GM20000 (cell line): ENCODE measurements at places on chromosomes 16 and 17.

GRCh38 chr17:41967141-41967920, 736 bp downstream of the CNP start:
- no peak for DNase-seq

GRCh38 chr17:37239690-37240334, 136.0 kb upstream of the C17orf78 start:
- peak; percentile 32 for DNase-seq

GRCh38 chr17:75271233-75271954, 363 bp upstream of the MIF4GD start:
- DNase-seq = peak; percentile 99

DNA sequence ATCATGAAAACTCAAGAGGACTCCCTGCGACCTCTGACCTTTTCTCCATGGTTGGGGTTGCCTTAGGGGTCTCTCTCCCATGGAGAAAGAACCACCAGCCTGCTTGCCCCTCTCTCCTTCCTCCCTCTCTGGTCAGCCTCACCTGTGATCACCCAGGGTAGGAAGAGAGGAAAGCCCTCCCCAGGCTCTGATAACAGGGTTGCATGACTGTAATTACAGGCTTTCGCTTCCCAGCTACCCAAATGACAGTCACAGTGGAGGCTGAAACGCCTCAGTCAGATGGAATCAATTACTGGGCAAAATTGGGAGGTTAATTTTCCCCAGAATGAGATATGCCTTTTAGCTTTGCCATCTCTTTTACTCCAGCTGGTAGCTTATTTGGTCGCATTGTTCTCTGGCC, 265.8 kb upstream of the SOX9 start:
- DNase-seq = no peak

GRCh38 chr16:5895976-5896375, 798.4 kb upstream of the EEF2KMT start:
- DNase-seq = no peak

DNA sequence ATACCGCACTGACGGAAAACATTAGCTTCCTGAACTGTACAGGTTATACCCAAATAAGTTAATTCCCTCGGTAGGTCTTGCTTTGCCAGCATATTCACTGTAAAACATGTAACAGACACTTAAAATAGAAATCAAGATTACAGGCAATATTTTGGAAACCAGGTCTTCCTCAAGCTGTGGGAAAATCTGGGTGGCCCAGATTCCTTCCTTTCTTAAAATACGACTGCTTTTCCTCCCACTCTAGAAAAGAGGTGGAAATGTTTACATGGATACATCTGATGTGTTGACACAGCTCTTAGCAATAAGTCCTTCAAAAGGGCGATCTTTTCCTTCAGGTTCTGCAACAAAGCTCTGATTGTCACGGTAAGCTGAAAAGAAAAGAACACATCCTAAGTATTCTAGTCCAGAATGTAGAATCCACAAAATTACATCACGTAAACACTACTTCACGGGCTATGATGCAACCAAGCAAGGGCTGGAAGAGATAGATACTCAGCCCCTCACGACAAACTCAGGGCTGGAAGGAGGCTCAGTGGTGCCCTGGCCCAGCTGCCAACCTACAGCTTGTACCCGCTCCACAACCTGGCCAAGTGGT, 18.4 kb downstream of the STX8 start:
- DNase-seq = no peak

DNA sequence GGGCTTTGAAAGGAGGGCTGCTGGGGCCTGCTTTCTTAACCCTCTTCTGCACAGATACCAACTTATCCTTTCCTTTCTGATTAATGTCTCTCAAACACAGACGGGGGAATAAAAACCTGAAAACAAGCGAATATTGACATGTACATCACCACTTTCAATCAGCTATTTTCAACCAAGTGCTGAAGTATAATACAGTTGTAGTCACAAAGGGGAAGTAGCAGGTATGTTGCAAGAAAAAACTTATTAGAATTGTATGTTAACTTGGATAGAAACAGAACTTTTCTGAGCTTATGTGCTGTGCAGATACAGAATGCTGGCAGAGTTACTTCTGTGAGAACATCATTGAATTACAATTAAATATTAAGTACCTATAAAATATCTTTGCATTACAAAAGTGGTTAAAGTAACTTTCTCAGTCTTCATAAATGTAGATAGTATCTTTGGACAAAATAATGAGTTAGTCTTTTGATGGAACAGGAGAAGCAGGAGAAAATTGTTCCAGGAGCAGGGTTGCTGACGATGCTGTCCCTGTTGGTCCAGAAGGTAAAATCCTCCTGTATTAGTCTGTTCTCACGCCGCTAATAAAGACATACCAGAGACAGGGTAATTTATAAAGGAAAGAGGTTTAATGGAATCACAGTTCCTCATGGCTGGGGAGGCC, 59.5 kb downstream of the RPTOR start:
- DNase-seq = no peak

GRCh38 chr16:15396948-15397594, 1.5 kb downstream of the MPV17L start:
- DNase-seq = no peak

GRCh38 chr16:22934786-22935185, 120.8 kb downstream of the HS3ST2 start:
- no peak for DNase-seq

- no peak for DNase-seq
These were observed 103.8 kb downstream of the MARF1 start for GRCh38 chr16:15539197-15539596.

DNA sequence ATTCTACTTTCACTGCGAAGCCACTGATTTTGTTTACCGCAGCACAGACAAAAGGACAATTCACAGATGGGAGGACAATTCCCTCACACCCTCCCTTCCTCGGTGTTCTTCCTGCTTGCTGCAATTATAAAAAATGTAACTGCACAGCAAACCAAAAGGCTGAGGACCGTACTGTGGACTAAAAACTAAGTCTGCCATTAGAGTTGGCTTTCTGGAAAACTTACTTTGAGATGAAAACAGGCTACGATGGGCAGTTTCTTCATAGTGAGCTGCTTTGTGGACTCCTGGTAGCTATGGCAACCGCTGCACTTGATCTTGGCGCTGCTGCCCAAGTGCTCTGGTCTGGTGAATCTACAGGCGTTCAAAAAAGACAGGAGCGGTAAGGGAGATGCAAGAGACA, 35.2 kb downstream of the USP22 start:
- no peak for DNase-seq

DNA sequence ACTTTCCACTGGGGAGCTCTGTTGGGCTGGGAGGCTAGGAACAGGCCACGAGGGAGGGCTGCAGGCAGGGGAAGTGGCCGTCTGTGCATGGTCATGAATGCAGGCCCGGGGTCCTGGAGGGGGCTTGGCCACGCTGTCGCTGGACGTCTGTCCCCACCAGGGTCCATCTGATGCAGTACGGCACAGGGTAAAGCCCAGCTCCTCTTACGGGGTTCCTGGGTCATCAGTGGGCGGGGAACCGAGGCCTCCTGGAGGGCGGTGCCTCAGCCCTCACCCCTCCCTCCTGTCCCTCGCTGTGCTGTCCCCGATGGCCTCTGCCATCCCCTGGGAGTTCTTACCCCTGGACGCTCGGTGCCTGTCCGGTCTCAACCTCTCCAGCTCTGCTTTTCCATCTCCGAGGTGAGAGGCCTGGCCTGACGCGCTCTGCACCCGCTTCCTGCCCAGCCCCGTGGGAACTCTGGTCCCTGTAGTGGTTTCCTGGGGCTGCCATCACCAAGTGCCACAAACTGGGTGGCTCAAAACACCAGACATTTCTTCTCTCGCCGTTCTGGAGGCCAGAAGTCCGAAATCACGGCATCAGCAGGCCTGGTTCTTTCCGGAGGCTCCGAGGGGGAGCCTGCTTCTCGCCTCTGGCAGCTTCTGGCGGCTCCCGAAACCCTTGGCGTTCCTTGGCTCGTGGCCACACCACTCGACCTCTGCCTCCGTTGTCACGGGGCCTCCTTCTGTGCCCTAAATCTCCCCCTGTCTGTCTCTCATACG, 182.8 kb downstream of the SEC14L1 start:
- DNase-seq = peak; percentile 55

DNA sequence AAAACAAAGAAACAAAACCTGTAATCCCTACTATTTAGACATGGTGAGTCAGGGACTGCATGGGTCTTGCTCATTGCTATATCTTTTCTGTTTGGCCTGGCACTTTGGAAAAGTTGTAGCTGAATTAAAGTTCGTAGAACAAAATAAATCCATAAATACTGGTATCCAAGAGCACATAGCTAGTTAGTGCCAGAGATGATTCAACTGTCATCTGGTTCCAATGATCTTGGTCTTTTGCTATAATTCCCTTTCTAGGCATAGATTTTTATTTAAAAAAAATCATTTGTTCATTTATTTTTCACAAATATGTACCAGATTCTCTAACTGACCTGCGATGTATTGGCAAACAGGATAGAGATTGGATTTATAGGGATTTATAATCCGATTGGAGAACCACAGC, 1436.1 kb upstream of the GOT2 start:
- no peak for DNase-seq

DNA sequence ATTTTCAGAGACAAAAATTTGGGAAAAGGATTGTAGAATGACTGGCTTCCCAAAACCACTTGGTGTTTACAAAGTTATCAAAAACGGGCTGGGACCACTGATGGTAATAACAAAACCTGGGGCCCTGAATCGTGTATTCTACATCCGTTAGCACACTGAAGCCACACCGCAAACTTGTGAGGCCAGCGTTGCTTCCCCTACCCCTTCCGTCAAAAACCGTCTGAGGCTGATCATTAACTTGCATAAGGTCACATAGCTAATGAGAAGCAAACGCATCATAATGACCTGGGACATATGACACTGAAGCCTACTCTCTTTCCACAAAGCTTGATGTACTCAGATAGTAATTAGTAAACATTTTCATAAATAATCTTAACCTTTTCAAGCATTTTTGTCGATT, 704.3 kb downstream of the MAF start:
- DNase-seq = no peak

- no peak for DNase-seq
These were observed 4.2 kb upstream of the NLRC3 start for GRCh38 chr16:3581392-3581791.

DNA sequence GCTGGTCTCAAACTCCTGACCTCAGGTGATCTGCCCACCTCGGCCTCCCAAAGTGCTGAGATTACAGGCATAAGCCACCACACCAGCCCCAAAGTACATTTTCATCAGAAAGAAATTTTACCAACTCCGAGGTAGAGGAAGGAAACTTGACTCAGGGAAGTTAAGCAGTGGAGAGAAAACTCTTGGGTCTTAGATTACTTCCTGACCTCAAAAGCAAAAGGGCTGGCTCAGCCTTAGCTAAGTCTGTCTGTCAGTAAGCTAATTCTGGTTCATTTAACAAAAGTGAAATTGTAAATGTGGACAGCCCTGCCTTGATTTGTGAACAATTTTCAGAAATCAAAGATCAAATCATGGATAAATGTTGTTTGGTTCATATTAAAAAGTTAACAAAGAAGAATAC, 30.6 kb downstream of the MAP2K6 start:
- DNase-seq = no peak

DNA sequence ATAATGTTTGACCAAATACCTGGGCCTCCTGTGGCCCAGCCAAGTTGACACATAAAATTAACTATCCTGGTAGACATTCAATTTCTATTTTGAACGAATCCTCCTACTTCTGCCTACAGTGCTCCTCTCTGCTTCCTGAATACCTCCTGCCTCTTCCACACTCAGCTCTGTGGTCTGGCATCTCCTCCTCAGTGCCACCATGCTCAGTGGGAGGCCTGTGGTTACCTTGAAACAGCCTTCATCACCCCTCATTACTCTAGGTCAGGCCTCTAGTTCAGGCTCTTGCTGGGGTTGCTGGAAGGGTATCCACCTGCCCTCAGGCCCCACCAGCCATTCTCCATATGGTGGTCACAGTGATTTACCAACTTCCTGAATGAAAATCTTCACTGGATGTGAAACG, 5.1 kb downstream of the LYRM9 start:
- no peak for DNase-seq

DNA sequence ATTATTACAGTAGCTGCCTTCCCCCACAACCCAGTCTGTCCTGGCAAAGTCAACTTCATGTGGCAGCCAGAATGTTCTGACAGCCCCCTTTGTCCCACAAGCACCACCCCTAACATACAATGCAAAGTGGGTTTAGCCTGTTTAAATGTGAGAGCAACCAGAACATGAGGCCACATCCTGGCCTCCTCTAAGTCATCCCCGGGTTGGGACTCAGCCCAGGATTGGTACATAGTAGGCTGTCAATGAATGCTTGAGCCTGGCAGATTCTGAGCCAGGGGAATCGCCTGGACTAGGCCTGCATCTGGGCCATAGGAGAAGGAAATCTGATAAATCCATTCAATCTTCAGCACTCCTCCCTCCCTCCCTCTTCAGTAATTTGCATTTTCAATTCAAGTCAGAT, 4.3 kb upstream of the ITGA3 start:
- DNase-seq = no peak

- DNase-seq = no peak
These were observed 134.2 kb downstream of the HS3ST2 start for GRCh38 chr16:22948058-22948602.

GRCh38 chr17:18321309-18321708, 6.2 kb downstream of the SMCR8 start:
- no peak for DNase-seq

DNA sequence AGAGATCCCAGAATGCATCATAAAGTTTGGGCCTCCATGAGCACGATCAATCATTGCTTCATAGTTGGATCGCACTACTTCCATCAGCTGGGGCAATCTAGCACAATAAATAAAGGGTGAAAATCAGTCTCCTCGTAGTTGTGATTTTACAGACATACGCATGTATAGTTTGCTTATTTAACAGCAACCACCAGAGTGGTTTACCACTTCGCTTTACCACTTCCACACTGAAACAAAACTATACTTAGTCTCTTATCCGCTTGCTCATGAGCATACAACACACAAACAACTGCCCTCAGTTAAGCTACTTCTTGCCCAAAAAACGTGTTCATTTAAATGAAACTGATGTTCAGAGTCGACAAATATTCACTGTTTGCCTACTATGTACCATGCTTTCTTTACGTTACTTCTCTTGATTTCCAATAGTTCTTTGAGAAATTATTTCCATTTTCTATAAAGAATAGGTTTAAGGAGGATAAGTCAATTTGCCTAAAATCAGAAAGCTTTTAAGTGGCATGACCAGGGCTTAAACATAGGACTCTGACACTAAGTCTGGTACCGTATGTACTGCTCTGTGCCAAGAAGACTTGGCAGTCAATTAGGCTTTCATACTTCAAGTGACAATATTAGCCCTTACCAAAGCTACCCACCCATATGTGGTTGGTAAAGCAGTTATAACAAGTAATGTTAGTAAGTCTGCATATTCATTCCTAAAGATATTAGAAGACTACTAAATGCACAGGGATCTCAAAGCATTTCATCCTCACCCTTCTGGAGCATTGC, 22.0 kb downstream of the SETD6 start:
- no peak for DNase-seq

- no peak for DNase-seq
These were observed 349.9 kb downstream of the CPPED1 start for GRCh38 chr16:12453832-12454231.

DNA sequence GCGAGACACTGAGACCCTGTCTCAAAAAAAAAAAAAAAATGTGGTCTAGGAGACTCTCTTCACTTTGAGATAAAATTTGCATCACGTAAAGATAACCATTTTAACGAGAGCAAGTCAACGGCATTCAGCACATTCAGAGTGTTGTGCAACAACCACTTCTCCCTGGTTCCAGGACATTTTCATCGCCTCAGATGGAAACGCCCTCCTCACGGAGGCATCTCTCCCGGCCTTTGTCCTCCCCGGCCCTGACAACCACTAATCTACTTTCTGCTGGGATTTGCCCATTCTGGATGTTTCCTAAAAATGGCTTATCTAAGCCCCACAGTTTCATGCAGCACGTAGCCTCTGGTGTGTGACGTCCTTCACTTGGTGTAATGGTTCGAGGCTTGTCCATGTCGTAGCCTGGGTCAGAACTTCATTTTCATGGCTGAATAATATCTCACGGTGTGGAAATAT, 6.4 kb upstream of the NPRL3 start:
- no peak for DNase-seq
